ENCODE measurements at places on chromosomes 12 and 14.
A peak's percentile ranks its signal among the peaks of the same experiment; 100 is the strongest.

GRCh38 chr12:48183876-48184548 lies 568 bp downstream of the CCDC184 start:
- peak; percentile 34 for DNase-seq

GRCh38 chr12:62603811-62604098 lies 137.1 kb downstream of the MON2 start:
- DNase-seq = no peak

DNA sequence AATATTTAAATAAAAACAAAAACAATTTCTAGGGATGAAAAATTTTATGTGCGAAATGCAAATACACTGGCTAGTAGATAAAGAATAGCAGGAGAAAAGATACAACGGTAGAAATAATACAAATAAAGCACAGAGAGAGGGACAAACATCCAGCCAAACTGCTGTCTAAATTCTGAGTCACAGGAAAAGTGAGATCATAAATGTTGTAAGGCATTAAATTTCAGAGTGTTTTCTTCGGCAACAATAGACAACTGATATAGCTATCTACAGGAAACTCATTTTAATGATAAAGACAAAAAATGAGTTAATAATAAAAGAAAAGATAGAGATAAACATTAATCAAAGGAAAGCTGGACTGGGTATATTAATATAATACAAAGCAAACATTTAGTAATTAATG lies 122.2 kb downstream of the NTS start:
- no peak for DNase-seq

GRCh38 chr12:442235-442884 lies 17.4 kb upstream of the B4GALNT3 start:
- peak; percentile 51 for DNase-seq

- DNase-seq = no peak
Observed at GRCh38 chr14:74698465-74698864, 14.4 kb downstream of the AREL1 start.

DNA sequence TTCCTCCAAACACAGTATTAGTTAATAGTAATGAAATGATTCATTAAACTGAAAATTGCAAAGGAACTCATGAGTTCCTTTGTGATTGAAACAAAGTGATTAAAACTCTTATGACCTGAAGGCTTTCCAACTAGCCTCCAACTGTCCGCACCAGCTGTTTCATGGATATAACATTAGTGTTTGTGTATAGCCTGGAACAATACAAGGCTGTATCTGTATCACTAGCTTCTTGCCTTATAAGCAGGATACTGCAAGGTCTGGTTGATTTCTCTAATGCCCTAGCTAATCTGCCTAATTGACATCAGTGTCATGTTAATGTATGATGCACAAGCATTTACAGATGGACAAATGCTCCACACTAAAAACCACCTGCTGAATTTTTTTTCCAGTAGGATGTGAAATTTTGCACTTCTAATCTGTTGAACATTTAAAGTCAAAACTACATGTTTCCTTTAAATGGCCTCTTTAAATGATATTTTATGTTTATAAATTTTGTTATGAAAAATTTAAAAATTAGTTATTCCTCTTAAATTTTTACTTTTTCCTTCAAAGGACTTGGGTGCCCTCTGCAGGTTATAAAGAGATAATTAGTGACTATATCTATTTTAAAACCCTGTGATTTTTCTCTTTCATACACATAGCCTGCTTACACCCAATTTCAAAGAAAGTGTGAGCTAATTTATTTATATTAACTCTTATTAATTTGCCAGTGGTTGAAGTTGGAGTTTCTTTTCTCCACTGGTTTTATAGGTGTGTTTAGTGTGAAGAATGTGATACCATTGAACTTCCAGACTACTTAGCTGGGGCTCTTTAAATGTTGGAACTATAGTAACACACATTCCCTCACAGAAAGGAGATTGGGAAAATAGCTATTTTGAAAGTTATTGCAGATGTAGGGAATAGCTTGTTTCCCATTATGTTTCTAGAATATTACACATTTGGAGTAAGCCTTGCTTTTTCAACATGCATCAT lies 25.4 kb downstream of the AP5M1 start:
- peak; percentile 15 for DNase-seq

- no peak for DNase-seq
Observed at GRCh38 chr14:24394275-24394674, 4.5 kb upstream of the NYNRIN start.

DNA sequence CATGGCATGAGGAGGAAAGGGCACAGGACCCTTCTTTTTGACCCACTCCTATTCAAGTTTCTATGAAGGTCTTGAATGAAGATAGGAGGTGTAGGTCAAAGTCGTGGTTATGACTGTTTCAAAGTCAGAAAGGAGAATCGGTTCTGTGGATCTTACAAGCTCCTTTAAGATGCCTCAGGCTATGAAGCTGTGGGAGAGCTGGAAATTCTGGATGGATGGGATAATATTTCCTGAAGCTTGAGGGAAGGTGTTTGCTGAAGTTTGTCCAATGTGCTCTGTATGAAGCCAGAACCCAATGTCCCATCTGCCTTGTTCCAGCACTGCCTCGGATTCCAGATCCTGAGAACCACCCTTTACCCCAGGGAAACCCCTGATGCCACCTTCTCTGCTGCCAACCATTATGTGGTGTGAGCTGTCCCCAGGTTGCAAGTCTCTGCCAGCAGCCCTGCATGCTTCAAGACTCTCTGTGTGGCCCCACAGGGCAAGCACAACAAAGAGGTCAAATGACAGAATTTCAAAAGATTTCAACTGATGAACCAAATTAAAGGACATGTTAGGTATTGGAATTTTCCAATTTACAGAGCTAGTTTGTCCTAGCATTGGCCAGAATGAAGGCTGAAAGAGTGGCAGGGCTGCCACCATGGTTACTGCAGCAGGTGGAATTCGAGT lies 472.0 kb downstream of the RGS6 start:
- DNase-seq = no peak

DNA sequence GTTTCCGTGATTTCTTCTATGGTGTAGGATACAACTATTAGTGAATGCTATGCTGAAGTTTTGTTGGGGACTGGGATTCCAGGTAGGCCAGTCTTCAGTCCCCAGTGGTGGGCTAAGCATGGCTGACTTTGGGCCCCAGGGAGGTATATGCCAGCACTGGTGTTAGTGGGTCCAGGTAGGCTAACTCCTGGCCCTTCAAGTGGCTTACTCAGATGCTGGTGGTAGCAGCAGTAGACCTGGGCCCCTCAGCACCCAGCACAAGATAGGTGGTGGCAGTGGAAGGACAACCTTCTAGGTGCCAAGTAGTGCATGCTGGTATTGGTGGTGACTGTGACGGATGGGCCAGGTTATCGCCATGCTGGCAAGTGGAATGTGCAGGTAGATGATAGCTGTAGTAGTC lies 955.1 kb downstream of the TMTC2 start:
- DNase-seq = no peak

DNA sequence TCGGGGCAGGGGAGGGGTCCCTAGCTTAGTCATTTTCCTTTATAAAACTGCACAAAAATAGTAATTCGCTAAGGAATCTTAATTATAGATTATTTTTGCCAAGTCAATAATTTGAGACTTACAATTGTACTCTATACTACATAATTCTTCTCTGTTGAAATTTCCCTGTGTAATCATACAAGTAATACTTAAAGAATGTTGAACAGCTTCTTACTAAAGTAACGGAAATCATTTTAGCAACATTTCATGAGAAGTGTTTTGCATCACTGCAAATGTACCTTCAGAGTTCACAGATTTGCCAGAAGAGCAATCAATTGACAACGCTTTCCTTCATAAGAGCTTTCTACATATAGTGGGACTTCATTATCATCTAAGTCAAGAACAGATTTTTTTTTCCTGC lies 7.9 kb upstream of the GNG2 start:
- no peak for DNase-seq

DNA sequence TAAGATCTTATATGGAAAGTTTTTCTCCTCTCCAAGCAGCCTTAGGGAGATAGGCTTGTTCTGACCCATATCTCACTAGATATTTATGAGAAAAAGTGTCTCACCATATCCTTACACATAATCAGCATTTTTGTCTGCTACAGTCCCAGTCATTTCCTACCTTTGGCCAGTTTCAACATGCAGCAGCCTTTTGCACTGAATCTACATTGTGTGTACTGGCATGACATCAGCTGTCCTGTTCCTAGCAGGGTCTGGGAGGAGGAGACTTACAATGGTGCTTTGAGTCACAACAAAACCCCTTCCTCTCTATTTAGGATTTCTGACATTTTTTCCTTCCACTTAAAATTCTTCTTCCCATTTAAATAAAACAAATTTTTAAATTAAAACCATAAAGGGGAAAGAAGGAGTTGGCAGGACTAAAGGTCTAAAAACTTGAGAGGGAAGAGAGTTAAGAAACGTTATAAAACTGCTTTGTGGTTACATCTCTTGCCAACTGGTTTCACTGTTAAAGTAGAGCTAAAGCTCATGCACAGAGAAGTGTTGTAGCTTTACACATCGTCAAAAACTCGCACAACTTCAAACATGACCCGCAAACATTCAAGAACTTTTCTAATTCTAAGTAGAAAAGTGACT lies 53.3 kb upstream of the CERS5 start:
- DNase-seq = no peak

DNA sequence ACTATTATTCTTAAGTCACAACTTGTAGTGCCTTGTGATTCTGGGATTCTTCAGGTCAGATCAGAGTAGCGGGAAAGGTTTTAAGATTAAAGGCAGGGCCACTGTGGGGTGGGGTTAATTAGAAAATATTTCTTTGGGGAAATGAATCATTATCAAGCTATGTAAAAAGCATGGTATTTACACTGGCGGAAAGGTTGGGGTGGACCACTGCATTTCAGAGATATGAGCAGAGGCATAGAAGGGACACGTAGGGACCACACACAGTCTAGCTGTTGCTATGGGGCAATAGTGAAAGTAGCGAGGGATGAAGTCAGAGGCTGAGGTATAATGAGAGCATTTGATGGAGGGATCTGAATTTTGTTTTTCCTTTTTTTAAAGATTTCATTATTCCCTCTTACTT lies 31.7 kb upstream of the KCNH3 start:
- no peak for DNase-seq

GRCh38 chr12:72135021-72135301 lies 137.2 kb upstream of the TRHDE start:
- DNase-seq = no peak

GRCh38 chr14:70828188-70828587 lies 18.9 kb upstream of the MAP3K9 start:
- DNase-seq = no peak

DNA sequence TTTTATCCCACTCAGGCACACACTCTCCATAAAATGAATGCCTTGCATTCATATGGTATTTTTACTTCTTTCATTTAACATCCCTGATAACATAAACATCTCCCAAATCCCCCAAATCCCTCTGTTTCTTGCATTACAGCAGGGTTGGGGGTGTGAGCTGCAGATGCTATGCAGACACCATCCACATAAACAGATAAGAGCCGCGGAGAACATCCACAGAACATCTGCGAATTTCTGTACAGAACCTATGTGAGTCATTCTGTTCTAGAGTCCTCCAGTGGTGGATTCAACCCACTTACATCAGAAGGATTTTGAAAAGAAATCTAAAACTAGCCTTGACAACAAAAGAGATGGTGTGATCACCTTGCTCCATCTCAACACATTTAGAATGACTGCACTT lies 20.3 kb downstream of the FBLN5 start:
- no peak for DNase-seq

DNA sequence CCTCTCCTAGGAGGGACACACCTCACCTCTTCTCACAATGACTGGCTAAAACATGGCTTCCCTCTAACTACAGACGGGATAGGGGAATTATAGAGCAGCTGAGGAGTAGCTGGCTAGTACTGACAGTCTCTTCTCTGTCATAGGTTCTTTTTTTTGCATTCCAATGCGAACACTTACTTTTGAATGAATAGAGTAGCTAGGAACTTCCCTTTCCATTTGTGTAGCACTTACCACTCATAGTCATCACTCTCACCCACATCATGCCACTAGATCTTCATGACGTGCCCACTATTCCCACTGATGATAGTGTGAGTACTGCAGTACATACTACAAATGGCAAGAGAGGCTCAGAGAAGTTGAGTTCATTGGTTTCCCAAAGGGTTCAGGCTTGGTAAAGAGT lies 143.9 kb upstream of the HIF1A start:
- DNase-seq = no peak

- DNase-seq = no peak
Observed at GRCh38 chr14:100728962-100729361, 2.3 kb downstream of the DLK1 start.

- no peak for DNase-seq
Observed at GRCh38 chr14:87067591-87067990, 925.4 kb downstream of the GALC start.

GRCh38 chr14:75521415-75522199 lies 662 bp upstream of the BATF start:
- DNase-seq = peak; percentile 45

DNA sequence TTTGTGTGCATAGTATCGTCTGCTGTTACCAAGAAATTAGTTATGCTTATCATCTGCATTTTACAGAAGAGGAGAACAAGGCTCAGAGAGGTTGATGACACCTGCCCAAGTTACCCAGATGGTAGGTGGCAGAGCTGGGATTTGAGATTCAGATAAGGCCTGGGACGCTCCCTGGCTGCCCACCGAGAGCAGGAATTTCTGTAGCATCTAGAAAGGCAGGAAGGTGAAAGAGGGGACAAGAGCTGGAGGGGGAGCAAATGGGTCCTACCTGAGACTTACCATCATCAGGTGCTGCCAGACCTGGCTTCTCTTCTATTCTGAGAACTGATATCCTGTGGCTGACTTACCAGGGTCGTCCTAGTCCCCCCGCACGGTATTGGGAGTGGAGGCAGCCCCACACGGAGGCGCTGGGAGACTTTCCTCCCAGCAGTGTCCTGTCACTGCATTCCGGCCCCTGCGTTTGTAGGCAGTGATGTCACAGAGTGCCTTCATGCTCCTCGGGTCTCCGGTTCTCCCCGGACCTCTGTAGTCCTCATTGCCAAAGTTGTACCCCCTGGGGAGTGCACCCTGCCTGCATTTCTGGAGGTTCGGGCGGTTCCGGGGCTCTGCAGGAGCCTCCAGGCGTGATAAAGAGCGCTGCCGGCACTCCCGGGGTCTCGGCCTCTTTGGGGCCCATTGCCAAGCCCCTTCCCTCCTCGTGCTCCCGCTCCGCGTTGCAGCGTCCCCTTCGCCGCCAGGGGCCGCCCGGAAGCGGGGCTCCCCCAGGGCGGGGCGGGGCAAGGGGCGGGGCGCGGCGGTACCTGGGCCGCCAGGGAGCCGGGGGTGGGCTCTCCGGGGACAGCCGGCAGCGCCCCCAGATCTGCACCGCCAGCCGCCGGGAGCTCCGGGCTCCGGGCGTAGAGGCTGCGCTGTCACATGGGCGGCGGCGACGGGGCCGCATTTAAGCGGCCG lies at the start of gene CABP1:
TSS of gene CABP1 (plus strand) at position 856 of the 951 bp plus-strand sequence. CDS start at position 916, 60 bp downstream.
- peak; percentile 69 for DNase-seq

- no peak for DNase-seq
Observed at GRCh38 chr14:105490267-105490571, 827 bp upstream of the TEDC1 start.

GRCh38 chr12:69476276-69477017 lies 6.3 kb downstream of the FRS2 start:
- no peak for DNase-seq

- DNase-seq = no peak
Observed at GRCh38 chr12:5222011-5222461, 178.4 kb downstream of the KCNA5 start.

- DNase-seq = no peak
Observed at GRCh38 chr14:20498622-20499021, 6.7 kb upstream of the RNASE10 start.

All from CD4-positive, alpha-beta T cell treated with Interleukin-21 for 1 hour (primary cell).